ENCODE measurements at places on chromosomes 7 and 10.

- DNase-seq = peak; percentile 65
- peaks cover 10% of the 10 kb centered on the region for H3K4me1 ChIP-seq
- peak overlapping the region; percentile 78 for H3K27ac ChIP-seq
- no peaks in the 10 kb centered on the region for H3K27me3 ChIP-seq
- H3K4me3 ChIP-seq = no peak overlapping the region
Observed at GRCh38 chr7:42212541-42213090, 24.4 kb downstream of the GLI3 start.

DNA sequence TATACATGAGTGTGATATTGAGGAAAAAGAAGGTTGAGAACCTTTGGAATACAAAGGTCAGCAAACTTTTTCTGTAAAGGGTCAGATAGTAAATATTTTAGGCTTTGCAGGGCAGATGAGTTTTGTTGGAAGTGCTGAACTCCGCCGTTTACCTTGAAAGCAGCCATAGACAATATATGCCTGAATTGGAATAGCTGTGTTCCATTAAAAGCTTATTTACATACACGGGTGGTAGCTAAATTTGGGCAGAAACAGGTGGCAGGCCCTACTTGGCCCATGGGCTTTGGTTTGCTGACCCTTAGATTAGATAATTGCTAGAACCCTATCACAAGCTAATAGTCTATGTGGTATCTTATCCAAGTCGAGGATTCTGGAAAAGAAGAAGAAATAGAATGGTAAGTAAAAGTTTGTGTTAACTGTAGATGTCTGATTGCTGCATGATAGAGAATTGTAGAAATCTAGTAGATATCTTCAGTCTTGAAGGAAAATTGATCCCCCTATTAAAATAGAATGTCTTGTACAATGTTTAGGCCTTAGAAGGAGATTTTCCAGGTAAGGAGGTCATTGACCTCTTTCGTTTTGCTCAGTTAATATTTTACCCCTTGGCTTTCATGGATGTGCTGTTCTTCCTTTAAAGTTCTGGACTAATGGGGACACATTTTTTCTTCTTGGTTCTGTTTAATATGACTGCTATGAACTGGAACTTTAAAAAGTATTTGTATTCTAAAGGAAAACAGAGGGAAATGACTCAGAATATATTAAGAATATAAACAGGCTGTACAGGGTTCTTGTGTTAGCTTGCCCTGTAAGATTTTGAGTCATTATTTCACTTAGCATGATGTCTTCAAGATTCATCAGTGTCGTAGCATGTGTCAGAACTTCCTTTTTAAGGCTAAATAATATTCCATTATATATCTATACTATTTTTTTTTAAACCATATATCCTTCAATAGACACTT, 8.0 kb downstream of the RBM33 start:
- no peak for DNase-seq
- H3K27me3 ChIP-seq = no peaks in the 10 kb centered on the region
- no peak overlapping the region for H3K4me3 ChIP-seq
- peaks cover 29% of the 10 kb centered on the region for H3K36me3 ChIP-seq
- no peaks in the 10 kb centered on the region for H3K4me1 ChIP-seq
- no peak overlapping the region for H3K27ac ChIP-seq

DNA sequence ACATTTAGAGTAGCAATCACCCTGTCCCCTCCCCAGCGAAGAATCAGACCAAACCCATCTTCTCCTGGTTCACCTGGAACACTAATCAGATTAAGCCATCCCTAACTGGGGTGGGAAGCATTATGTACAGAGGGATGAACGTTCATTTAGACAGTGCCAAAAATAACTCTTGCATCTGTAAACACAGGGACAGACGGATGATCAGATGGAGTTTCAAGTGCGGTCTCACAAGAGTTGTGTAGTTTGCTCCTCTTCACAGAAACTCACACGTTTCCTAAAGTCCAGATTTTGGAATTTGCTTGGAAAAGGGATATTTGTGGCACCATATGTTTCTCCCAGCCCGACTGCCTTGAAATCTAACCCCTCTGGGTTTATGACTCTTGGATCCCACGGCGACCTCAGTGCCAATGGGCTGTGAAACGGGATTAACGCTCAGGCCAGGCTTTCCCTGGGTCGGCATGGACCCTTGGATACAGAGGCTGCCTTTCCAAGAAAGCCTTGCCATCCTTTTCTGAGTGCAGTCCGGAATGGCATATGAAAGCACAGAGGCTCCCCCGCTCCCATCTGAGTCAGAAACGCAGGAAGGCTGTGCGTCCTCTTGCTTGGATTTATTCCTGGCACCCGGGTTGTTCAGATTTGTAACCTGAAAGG, 293.2 kb upstream of the HABP2 start:
- H3K4me1 ChIP-seq = peaks cover 3% of the 10 kb centered on the region
- no peak for DNase-seq
- H3K27ac ChIP-seq = no peak overlapping the region
- H3K27me3 ChIP-seq = no peaks in the 10 kb centered on the region

DNA sequence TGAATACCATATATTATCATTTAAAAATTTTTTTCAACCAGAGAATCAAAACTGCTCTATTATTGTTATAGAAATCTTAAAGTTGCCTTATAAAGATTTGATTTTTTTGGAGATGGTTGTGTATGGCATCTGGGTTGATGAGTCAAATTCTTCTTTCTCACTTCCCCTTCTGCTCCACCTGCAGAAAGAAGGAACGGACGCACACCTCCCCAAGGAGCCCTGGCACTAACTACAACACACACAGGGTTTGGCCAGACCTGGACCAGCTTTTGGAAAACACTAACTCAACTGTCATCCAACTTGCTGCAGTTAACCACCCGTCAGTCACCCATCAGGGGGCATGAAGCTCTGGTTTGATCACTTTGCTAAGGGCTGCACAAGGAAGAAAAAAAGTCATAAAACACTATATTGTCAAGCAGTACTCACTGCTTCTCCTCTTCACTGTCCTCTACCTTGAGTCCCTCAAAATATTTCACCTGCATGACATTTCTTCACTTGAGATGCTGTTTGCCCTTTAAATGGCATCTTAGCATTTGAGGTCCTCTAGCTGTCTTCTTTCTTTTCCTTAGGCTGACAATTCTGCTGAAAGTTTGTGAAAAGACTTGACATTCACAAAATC, 266.7 kb upstream of the PHF14 start:
- peaks cover 6% of the 10 kb centered on the region for H3K4me1 ChIP-seq
- no peak overlapping the region for H3K27ac ChIP-seq
- no peak overlapping the region for H3K4me3 ChIP-seq
- DNase-seq = no peak
- H3K27me3 ChIP-seq = no peaks in the 10 kb centered on the region

DNA sequence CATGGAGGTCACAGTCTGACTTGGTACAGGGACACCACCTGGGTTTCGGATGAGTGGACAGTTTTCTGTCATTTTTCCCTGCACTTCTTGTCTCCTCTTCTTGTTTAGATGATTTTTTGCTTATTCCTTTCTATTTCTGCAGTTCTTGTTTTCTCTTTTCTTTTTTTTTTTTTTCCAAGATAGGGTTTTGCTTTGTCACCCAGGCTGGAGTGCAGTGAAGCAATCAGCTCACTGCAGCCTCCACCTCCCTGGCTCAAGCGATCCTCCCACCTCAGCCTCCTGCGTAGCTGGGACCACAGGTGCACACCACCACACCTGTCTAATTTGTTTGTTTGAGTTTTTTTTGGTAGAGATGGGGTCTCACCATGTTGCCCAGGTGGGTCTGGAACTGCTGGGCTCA, 49.7 kb upstream of the RASGEF1A start:
- no peak overlapping the region for H3K27ac ChIP-seq
- no peak overlapping the region for H3K4me3 ChIP-seq
- H3K4me1 ChIP-seq = no peaks in the 10 kb centered on the region
- H3K27me3 ChIP-seq = no peaks in the 10 kb centered on the region
- no peaks in the 10 kb centered on the region for H3K36me3 ChIP-seq
- no peak for DNase-seq

DNA sequence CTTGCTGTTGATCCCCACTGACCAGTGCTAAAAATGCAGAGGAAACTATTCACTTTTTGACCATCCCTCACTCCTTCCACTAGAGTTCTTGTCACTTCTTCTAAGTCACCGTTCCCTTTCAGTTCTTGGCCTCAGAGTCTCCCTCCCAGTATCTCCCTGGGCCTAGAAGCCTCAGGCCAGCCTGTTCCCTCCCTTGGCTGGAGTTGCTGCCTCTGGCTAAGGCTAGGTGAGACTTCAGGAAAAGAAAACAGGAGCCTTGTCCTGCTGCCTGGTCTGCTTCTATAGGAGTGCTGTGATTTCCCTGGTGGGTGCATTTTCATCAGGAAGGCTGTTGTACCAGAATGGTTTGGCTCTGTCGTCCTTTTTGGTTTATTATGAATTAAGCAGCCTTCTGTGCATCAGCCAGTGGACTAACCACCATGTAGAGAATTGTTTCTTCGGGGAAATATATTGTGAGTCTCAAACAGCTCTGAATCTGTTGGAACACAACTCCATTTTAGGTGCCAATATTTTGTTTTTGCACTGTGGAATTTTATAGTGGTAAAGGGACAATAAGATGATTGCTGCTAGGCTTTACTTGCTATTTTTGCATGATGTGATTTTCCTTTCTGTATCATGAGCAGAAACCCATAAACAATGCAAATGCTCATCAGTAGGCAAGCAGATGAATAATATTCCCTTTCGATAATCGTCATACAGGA, 233.4 kb upstream of the FZD1 start:
- no peak overlapping the region for H3K4me3 ChIP-seq
- H3K4me1 ChIP-seq = no peaks in the 10 kb centered on the region
- no peaks in the 10 kb centered on the region for H3K27me3 ChIP-seq

DNA sequence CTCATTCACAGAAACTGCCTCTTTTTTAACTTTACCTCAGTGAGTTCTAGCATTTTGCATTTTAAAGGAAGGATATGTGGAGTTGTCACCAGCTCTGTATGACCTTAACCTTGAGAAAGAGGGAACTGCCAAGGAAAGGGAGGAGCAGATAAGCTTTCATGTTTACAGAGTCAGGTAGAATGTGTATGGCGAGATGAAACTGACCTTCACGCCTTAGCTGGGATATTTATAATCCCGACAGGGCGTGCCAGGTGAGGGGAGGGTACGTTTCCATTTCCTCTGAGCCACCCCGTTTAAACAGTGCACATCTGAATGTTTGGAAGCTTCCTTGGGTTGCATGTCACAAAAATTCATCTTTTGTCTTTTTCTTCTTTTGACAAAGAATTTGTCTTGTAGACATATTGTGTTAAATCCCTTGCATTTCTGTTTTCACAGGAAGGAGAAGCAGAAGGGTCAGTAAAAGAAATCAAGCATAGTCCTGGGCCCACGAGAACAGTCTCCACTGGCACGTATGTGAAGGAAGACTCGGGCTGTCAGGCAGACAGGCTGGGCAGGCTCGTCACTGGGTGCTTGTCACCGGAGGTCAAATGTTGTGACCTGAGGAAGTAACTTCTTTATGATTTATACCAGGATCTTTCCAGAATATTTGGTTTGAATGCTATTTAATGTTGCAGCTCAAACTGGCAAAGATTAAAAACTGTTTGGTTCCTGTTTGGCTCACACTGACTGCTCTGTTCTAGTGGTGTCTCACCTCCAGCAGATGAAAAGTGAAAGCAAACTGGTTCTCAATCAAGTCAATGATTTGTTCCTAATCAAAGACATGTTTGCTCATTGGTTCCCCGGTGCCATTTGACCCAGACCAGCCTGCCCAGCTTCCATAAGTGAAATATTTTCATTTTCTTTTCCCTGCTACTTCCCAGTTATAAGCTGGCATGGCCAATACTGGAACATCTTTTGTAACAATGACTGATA, 16.2 kb downstream of the OPTN start:
- no peak overlapping the region for H3K4me3 ChIP-seq
- no peak for DNase-seq
- H3K27ac ChIP-seq = no peak overlapping the region

Measured in endodermal cell (in vitro differentiated cells).